Stimulated activated naive CD8-positive, alpha-beta T cell treated with anti-CD3 and anti-CD28 coated beads, Interleukin-15, Interleukin-2, amounts not matched to agents 100 U/mL and 50 U/mL, for 24 hours (primary cell): ENCODE measurements at places on chromosomes 5 and 9.

GRCh38 chr5:163571744-163572143 is 66.3 kb downstream of the MAT2B start:
- no peak for DNase-seq

DNA sequence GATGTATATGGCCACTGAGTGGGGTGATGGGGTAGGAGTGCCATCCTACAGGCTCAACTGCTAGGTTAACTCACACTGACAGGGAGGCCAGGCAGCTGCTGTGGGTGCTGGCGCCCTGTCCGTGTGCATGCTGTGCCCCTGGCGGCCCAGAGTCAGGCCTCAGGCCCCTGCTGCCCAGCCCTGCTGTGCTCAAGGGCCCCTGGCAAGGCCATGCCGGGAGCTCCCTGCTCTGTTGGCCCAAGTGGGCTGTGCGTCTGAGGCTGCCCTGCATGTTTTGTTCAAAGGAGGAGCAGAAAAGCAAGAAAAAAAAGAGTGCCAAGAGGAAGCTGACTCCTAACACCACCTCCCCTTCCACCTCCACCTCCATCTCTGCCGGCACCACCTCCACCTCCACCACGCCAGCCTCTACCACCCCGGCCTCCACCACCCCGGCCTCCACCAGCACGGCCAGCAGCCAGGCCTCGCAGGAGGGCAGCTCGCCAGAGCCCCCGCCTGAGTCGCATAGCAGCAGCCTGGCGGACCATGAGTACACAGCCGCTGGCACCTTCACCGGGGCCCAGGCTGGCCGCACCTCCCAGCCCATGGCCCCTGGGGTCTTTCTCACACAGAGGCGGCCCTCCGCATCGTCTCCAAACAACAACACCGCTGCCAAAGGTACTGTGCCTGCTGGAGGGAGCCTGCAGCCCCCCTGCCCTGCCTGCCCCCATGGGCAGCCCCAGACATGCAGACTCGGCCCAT is 100.1 kb downstream of the PHF2 start:
- peak; percentile 1 for DNase-seq

DNA sequence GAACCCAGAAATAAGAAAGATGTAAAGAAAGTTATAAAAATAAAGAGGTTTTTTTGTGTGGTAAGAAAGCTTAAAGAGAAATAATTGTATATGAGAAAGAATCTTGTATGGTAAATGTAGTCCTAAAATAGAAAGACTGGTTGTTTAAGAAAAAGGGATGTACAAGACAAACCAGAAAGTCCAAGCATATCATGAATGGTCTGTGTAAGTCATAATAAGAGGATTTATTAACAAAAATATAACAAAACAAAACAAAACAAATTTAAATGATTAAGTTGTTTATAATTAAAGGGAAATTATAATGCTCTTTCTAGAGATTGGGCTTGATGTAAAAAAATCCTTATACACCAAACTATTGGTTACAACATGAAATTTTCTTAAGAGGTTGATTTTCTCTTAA is 590.4 kb upstream of the PTGER4 start:
- no peak for DNase-seq

DNA sequence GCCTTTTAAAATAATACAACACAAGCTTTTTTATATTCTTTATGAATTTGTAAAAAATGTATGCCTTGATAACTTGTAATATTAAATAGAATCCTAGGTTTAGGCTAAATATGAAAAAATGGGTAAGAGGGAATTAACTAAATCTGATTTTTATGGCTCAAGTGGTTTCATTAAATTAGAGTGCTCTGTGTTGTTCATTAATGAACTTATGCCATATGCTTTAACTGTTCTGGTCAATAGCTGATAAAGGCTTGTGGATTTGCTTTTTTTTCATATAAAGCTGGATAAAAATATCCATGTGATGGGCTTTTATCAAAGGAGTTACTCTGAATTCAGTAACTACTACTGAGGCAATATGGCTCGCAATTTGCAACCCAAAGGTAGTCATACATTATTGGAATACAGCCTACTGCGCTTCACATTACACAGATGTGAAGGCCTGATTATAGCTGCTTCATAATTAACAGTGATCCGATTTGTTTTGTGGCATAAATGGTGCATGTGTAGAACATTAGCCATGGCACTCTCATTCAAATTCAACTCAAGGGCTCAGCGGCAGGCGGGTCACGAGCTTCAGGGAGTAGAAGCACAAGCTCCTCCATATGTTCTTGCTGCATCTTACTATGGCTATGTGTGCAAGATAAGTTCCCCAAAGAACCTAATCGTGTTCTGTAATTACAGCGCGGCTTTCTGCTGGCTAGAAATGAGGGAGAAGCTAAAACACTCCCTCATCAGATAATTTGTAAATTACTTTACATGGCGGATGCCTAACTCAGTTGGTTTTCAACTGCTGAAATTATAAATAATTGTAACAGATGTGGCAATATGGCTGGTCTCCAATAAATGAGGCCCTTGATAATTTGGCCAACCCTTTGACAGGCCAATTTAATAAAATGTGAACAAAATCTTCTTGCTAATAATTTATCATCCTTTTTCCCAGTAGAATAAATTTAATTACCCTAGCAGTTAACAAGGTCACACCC is 188.3 kb downstream of the CNTLN start:
- no peak for DNase-seq

GRCh38 chr9:72984226-72984947 is 31.5 kb upstream of the ALDH1A1 start:
- DNase-seq = no peak

DNA sequence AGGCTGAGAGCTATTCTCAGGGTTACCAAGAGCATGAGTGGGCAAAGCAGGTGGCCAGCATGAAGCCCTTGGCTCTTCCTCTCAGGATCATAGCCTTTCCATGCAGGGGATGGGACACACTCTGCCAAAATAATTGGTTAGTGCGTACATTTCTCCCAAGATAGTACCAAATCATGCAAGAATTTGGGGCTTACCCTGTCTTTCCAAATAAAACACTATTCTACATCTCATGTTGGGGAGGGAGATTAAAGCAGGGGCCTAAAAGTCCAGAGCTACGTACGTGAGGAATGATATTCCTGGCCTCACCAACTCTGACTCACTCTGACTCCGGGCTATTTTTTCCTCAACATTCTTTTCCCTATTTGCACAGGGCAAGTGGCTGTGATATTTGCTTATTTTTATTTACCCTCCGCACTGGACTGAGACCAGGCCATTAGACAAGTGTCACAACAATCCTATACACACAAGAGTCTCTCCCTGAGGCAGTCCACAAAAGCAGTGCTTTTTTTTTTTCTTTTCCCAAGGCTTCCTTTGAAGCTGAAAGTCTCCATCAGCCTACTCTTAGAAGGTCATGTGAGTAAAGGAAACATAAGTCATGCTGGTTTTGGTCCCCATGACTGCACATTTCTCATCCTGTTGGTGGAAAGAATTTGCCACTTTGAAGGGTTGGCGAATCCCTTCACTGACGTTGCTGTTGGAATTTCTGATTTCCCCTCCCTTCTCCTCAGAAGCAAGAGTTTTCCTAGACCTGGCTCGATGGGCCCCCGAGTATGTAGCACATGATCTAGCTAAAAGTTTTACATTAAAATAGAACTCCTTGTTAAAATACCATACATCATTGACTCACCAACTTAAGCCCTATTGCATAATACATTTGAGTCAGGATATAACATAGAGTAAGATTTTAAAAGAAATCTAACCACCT is 40.0 kb downstream of the TMEM252 start:
- no peak for DNase-seq

- DNase-seq = peak; percentile 63
These were observed 22.7 kb upstream of the LECT2 start for GRCh38 chr5:135977375-135977928.

DNA sequence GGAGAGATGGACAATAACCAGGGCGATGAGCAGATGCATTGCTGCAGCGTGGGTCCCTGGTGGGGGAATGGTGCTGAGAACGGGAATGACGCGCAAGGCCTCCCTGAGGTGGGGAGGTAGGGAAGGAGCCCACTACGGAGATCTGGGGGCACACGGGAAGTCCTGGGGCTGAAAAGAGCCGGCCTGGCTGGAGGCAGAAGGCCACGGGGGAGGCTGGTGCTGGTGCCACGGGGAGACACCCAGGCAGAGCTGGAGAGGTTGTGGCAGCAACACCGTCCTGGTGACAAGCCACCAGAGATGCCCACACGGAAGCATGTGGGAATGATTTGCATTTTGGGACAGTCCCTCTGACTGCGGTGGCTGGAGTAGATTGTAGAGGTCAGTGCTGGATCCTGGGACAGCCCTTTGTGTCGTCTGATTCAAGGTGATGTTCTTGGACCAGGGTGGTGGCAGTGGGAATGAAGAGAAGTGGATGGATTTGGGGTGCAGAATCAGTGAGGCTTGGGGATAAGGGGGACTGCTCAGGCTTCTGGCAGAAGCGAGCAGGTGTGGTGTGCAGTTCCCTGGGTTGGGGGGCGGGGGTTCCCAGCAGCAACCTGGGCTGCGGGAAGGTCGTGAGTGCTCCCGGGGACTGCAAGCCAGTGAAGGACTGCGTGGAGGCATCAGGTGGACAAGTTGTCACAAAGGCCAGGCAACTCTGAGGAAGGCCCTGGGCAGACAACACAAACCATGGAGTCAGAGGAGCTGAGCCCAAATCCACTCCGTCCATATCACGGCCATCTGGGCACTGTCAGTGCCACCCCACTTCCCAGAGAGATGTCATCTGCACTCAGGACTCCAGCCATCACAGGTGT is 25.2 kb upstream of the CNOT6 start:
- no peak for DNase-seq

DNA sequence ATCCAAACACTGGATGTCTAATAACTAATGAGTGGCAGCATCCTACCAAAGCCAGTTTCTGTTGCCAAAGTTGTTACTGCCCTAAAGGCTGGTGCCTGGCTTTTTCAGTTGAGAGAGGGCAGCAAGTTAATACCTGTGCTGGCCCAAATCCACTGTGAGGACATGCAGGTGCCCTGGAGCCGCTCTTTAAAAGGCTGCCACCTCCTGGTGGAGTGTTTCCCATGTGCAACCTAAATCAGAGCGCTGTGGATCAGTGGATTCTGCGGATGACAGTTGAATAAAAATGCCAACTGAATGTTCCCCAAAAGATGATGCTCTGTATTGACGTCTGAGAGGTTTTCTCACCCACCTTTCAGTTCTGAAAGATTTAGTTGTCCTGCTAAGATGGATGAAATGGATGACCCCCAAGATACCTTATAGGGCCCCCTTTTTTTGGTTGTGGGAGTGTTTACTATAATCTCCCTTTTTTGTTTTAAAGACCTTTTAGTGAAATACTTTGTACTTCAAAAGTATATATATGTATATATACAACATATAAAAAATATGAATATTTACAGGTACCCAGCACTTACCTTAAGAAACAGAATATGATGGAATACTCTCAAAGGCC is 146.4 kb downstream of the EGFLAM start:
- DNase-seq = no peak

- no peak for DNase-seq
These were observed 41.1 kb upstream of the PLPP6 start for GRCh38 chr9:4620881-4621555.

GRCh38 chr5:179668391-179668790 is 12.4 kb downstream of the CBY3 start:
- peak; percentile 27 for DNase-seq

DNA sequence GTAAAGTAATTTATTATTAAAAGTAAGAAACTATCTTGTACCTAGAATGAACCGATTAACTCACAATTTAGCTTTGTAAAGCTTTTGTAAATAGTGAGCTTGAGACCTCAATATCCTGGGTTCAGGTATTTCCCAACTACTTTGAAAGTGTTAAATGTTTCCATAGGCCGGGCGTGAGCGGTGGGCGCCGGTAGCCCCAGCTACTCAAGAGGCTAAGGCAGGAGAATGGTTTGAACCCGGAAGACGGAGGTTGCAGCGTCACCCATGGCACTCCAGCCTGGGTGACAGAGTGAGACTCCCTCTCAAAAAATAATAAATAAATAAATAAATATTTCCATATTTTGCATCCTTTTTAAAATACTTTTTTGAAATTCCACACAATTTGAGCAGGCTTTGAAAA is 1.5 kb upstream of the ANKH start:
- DNase-seq = peak; percentile 14

DNA sequence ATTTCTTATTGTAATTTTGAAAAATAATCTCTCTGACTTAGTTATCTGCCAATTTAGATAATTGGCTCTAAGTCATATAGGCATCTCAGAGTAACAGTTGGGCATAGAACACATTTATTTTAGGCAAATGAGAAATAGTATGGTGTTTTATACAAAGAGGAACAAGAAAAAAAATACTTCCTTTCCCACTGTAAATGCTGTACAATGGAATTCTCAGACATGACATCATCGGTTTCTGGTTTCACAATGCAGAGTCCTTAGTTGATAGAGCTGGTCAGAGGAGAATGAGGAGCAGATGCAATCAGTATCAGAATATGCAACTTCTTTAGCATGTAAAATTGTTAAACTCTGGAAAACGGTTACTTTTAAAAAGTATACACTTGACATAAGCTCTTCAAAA is 49.4 kb downstream of the PLK2 start:
- DNase-seq = no peak

DNA sequence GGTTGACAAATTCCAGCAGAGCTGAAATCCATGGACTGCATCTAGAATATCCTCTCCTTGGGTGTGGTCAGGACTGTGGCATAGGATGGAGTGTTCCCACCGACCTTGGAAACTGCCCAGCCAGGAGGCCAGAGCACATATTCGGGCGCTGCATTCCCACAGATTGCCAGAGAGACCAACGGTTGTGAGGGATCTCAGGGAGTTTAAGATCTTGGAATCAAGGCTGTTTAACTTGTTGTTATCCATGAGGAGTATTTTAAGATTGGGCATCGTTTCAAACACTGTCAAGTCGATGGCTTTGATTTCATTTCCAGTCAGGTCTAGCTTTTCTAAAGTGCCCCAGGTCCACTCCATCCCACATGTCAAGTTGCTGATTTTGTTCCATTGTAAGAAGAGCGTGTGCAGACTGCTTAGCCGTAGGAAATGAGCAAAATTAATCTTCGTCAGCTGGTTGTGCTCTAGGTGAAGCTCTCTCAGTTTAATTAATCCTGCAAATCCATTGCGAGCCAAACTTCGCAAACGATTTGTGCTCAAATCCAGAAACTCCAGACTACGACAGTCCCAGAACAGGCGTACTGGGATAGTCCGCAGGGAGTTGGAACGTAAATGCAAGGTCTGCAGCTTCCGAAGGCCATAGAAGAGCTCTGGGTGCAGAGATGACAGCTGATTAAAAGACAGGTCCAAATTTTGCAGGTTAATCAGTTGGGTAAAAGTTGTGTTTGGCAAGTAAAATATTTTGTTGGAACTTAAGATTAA is 1.5 kb downstream of the LRRTM2 start:
- DNase-seq = no peak

GRCh38 chr9:88092797-88093331 is 45.4 kb downstream of the SPATA31C2 start:
- no peak for DNase-seq

- no peak for DNase-seq
These were observed 265.8 kb downstream of the TENT4A start for GRCh38 chr5:6979061-6979460.

DNA sequence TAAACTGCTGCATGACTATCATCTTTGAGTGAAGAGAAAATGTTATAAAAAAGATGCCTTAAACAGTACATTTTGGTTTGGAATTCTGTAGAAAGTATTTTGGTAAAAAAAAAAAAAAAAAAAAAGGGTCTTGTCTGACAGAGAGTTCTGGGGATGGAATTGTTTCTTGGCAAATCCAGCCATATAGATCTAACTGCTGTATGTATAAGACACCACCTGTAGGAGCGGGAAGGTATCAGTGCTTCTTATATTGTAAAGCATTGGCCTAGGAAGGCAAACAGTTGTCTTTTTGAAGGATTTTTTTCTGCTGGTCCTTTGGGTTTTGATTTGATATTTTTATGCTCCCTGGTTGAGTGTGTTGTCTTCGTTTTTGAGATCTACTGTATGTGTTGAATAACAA is 2.8 kb downstream of the PURA start:
- DNase-seq = no peak
